Iris pigment epithelial cell (primary cell): ENCODE measurements at places on chromosomes 2 and 18.

- no peak for DNase-seq
These were observed 13.5 kb downstream of the SPATA3 start for GRCh38 chr2:231009236-231009919.

DNA sequence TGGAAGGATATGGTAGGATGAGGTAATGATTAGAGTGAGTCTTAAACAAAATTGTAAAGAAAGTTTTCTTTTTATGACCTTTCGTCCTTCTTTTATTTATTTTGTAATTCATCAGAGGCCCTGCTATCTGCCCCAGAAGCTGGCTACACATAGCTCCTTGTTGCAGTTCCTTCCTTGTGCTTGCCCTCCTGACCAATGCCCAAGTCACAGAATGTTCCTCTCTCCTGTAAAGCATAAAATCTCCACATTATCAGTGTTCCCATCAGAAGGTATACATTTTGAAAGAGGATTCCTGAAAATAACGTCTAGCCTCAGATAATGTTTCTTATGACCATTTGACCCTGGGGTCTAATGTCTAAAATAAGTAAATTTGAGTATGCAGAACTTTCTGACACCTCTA is 78.3 kb downstream of the RND3 start:
- DNase-seq: no peak

GRCh38 chr2:237978058-237978712 is 11.4 kb downstream of the UBE2F start:
- no peak for DNase-seq

DNA sequence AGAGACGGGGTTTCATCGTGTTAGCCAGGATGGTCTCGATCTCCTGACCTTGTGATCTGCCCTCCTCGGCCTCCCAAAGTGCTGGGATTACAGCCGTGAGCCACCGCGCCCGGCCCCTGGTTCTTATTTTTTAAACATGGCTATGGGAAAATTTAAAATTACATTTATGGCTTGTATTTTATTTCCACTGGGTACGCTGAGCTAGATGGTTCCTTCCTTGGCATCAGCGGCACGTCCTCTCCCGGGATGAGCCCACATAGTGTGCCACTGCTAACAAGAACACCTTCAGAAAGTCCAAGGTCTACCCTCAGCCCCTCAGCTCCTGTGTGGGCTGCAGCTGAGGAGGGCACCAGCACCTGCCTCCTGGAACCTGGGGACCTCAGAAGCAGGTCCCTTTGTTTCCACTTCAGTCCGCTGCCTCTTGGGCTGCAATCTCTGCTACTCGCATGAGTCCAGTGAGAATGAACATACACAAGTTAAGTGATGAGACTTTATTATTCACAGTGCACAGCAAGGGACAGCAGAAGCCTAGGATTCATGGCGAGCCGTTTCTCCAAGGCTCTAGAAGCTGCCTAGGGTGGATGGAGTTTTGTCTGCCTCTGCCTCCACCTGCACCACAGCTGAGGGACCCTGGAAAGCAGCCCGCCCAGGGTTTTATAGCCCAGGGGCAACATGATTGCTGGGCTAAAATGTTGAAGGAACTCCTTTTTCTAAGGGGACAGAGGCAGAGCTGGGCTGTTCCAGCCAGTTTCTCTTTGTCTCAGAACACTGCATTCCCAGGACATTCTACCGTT is 107.5 kb upstream of the TEX51 start:
- DNase-seq: no peak

- no peak for DNase-seq
These were observed 15.6 kb upstream of the WDR75 start for GRCh38 chr2:189425676-189426075.

GRCh38 chr2:174877751-174878150 is 113.5 kb upstream of the CHRNA1 start:
- no peak for DNase-seq

DNA sequence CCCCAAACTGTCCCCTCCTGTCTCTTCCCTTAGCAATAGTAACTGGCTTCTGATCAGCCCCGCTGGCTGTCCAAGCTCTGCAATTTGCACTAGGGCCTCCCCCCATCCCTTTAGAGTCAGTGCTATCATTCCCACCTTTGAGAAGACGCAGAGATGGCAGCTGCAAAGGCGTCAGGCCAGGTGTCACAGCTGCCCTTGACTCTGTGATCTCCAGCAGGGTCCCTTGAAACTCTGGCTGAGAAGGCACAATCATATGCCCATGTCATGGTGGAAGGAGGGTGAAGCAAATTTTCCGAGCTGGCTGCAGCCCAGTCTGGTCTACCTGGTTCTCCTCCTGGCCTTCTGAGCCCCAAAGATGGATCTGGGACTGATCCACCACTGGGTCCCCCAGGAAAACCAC is 49.2 kb upstream of the TEX51 start:
- DNase-seq: no peak

GRCh38 chr2:133937669-133938068 is 316.2 kb upstream of the MGAT5 start:
- DNase-seq: peak; percentile 14

DNA sequence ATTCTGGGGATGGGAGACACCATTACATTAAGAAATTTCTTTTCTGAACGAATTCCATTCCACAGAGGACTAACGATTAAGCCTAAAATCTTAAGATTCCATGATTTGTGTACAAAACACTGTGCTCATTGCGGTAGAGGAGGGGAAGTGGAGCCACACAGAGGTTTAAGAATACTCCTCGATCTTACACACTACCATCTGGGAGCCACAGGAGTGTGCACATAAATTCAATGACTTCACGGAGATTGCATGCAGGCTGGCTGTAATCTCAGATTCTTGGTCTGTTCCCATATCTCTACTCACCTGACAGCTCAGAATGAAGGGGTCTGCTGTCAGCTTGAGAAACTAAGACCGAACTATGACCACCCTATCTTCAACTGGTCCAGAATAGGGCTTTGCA is 762 bp downstream of the VPS4B start:
- DNase-seq: peak; percentile 30

DNA sequence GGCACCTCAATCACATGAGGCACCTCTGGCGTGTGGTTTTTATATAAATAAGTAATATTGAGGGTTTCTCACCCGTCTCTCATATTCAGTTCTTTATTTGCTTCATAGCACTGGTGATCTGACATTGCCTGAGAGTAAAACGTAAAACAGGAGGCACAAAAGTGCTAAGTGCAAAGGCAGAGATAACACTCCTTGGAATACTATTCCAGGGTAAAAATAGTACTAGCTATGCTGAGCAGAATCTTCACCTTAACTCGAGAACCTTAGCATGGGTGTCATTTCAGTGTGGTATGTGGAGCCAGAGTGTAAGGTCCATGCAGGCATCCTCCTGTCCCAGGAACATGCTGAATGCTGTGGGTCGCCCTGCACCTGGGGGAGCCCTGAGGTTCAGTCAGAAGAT is 26.9 kb downstream of the ZCCHC2 start:
- no peak for DNase-seq

DNA sequence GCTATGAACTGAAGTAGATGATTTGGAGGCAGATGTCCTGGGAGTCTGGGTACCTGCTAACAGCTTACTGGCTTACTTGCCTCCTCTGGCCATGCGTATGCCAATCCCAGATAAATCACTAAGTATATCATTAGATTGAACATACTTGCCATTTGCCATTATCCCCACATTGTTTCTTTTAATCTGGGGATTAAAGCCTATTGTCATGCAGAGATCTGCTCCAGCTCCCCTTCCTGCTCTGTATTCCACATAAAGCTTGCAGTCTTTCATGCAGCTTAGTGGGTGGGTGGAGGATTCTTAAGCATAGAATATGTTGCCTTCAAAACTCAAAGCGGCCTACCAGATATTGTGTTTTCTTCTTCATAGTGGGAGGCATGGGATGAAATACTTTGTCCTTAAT is 311.8 kb upstream of the MMADHC start:
- no peak for DNase-seq

DNA sequence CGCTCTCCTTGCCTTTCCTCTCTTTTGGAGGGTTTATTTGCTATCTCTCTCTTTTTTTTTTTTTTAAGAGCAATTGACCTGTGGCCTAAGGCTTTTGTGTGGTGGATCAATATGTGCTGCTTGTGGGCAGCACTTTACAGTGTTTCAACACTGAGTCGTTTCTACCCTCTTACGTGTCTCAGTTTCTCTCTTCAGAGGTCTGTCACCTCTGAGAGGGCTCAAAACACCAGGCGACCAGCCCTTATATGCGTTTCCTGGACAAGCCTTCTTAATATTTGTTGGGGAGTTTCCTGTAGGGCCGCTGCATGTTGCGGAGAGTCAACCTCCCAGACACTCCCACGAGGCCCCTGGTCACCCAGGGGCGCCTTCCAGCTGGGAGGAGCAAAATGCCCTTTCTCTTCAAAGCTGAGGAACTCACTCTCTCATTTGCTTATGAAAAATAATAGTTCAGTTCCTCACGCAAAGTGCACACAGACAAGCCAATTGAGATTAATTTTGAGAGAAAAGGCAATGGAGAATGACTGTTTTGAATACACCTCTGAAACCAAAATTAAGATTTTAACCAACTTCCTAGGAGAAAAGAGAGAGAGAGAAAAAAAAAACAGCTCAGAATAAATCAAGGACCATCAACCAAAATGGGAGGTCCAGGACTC is 96.3 kb upstream of the B3GNT2 start:
- DNase-seq: no peak

DNA sequence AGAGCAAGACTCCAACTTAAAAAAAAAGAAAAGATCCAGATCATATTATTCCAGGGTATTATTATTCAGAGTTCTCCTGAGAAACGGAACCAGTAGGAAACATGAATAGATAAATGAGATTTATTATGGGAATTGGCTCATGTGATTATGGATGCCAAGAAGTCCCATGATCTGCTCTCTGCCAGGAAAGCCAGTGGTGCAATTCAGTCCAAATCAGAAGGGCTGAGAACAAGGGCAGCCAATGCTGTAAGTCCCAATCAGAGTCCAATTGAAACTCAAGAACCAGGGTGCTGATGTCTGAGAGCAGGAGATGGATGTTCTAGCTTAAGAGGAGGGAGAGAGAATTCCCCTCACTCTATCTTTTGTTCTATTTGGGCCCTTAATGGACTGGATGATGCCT is 7.8 kb downstream of the SCYGR2 start:
- DNase-seq: no peak

DNA sequence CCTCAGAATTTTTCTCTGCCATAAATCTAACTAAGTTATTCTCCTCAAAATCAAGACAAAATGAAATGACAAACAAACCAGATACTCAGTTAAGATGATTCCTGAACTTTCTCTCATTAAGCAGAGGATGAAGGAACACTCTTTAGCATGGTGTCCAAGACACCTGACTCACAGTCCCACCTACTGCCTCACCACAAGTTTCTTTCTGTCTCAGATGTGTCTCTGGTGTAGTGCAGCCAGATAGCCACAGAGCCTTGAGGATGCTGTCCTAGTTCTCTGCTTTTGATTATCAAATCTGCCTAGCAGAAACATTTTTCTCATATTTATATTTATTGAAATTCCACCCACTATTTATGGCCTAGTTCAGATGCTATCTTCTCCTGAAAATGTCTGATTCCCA is 103.6 kb upstream of the TMEM200C start:
- DNase-seq: no peak

GRCh38 chr2:223930103-223930976 is 14.8 kb downstream of the WDFY1 start:
- peak; percentile 66 for DNase-seq
